Left lobe of liver (tissue), 2 donors: ENCODE measurements at places on chromosomes 6 and 20.

DNA sequence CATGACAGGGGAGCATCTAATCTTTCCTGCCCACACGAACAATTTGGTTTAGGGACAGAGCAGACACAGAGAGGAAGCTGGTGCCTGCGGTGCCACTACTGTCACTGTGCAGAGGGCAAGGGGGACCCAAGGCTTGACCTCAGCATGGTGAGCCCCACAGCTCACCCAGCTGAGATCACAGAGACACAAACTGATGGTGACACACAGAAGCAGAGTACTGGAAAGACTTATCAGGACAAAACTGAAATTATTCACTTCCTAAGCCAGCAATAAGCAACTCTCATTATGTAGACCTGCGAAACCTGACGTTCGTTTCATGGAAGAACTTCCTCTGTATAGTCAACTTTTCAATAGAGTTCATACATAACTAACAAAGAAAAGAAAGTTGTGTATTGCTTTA is 86.1 kb downstream of the HUS1B start:
- no peak for DNase-seq

DNA sequence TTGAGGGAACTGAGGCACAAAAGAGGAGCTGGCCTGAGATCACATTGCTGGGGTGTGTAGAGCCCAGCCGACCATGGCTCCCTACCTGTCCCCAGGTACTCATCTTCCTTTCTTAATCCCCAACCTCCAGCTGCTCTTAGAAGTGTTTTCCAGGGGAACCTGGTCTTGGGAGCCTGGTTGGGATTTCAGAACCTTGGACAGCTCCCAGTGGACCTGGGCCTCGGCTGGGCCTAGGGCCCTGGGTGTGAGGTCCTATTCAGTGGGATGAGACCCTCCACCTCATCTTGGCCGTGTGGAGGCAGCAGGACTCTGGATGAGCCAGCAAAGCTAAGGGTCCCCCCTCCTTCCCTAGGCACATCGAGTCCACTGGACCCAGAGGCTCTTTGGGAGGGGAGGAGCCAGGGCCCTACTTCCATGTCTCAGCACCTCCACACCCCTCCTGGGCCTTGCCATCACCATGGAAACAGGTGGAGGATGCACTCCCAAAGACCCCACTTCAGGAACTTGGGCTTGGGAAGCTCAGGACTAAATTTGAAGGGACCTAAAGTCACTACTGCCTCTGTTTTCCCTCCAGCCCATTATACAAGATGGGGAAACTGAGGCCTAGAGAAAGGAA is 38.5 kb downstream of the DLGAP4 start:
- DNase-seq, result no peak

GRCh38 chr6:159178847-159179246 is 9.6 kb downstream of the FNDC1 start:
- no peak for DNase-seq

DNA sequence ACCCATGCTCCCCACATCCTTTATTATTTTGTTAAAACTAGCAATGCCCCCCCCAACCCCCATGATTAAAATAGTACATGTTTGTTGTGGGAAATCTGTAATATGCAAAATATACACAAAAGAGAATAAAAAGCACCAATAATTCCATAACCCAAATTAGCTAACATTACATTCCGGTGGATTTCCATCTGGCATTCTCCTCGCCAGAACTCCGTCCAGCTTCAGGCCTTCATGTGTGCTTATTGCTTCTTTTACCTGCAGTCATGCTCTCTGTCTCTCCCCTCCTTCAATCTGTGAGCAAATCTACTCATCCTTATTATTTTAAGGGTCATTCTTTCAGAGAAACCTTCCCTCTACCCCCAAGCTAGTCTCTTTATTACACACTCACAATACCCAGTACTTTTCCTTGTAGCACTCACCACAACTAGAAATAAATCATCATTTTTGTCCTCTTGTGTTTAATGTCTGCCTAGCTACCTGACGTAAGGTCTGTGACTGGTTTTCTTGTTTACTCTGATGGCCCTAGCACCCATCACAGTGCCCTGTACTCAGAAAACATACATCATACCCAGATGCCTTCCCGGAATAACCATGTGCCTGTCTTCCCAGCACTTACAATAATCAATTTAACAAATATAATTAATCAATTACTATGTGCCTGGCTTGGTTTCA is 25.6 kb upstream of the IER3 start:
- DNase-seq, result no peak
